SK-N-MC (cell line): ENCODE measurements at places on chromosomes 2 and 18.

GRCh38 chr18:12722731-12723130, 19.9 kb downstream of the PSMG2 start:
- no peak for DNase-seq

DNA sequence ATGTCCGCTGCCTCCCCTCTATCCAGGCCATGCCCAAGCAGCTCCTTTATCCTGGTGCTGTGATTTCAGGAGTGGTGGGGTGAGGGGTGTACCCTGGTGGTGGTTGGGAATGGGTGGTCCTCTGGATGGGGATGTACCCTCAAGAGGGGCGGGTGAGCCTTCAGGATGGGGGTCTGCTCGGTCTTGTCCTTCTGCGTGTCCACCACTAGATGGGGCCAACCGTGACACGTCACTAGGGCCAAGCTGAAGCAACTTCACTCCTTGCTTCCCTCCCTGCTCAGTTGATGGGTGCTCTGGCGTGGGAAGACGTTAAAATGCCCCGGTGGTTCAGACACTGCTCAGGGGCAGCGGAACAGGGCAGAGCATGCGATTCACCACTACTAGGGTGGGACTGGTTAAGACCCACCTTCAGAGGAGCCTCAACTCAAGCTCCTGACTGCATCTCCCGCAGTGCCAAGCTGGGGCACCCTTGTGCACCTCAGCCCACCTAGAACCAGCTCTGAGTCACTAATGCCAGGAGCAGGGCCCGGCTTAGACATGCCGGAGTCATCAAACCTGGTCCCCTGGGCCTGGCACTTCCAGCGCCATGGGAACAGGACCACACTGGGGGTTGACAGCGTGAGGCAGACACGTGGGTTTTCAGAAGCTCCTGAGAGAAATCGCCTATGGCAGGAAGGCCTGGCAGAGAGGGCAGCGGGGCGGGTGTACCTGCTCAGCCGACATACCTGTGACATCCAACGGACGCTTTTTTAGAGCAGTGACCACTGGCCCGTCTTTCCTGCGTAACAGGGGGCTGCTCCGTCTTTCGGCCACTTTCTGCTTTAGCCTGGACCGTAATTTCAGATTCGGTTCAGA, 256.7 kb downstream of the HDAC4 start:
- no peak for DNase-seq

DNA sequence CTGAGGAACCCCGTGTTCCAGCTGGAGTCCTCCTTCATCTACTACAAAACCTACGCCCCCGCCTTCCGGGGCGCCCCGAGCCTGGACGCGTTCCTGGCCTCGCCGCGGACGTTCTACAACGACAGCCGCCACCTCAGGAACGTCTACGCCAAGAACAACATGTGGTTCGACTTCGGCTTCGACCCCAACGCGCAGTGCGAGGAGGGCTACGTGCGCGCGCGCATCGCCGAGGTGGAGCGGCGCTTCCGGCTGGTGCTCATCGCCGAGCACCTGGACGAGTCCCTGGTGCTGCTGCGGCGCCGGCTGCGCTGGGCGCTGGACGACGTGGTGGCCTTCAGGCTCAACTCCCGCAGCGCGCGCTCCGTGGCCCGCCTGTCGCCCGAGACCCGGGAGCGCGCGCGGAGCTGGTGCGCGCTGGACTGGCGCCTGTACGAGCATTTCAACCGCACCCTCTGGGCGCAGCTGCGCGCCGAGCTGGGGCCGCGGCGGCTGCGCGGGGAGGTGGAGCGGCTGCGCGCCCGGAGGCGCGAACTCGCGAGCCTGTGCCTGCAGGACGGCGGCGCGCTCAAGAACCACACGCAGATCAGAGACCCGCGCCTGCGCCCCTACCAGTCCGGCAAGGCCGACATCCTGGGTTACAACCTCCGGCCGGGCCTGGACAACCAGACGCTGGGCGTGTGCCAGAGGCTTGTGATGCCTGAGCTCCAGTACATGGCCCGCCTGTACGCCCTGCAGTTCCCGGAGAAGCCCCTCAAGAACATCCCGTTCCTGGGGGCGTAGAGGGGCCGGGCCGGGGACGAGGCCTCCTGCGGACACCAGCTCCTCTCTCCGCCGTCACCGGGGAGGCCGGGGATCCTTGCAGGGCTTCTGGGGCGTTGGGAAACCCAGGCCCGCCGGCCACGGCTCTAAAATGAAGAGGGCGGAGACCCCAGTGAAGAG, 5.3 kb upstream of the NEU4 start:
- no peak for DNase-seq

DNA sequence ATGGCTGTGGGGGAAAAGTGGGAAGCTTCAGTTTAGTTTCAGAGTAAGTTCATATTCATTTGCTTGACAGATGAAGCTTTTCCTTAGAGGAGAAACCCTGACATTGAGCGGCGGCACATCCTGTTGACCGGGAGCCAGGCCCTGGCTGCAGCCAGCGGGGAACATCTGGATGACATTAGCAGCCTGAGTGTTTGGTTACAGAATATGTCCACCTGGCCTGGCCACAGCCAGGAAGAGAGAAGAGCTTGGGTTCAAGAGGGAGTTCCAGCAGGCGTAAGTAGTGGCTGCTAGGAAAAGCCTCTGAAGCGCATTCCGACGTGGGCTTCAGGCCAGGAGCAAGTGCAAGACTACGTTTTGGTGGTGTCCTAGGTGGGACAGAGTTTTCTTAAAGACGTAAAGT, 144.9 kb upstream of the MYCN start:
- no peak for DNase-seq

GRCh38 chr2:86223140-86223926, 24.1 kb downstream of the MRPL35 start:
- no peak for DNase-seq

- no peak for DNase-seq
Observed at GRCh38 chr2:170180031-170180566, 2.2 kb downstream of the MYO3B start.

GRCh38 chr2:20212459-20212870, 12.5 kb downstream of the SDC1 start:
- no peak for DNase-seq

DNA sequence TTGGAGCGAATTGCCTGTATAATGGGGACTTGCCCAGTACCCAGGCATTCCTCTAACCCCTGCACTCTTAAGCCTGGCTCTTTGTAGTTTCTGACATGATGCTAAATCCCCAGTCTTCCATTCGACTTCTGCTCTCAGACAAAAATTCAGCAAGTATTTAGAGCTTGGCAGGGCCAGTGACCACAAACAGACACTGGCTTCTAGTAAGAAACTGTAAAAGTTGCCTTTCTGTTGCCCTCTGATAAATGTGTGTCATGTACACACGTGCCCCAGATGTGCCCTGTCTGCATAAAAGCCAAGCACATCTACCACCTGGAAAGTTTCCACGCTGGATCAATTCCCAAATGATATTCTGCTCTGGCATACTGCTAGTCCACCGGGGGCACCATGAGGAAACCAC, 18.0 kb downstream of the PAX3 start:
- DNase-seq = no peak

DNA sequence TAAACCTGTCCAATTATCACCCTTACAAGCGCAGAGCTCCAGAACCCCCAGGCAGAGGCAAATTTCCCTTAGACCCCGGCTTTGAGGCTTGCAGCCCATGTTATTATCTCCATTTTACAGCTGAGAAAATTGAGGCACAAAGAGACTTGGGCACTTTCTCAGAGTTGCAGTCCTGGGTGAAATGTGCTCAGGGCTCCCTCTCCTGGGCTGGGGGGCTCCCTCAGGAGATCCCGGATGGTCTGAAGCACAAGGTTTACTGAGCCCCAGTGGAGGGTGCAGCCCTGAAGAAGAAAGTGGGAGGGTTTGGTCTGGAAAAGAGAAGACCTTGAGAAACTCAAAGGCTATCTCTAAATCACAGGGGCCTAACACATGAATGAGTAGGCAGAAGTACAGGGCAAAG, 156.6 kb downstream of the CYRIA start:
- DNase-seq = no peak

DNA sequence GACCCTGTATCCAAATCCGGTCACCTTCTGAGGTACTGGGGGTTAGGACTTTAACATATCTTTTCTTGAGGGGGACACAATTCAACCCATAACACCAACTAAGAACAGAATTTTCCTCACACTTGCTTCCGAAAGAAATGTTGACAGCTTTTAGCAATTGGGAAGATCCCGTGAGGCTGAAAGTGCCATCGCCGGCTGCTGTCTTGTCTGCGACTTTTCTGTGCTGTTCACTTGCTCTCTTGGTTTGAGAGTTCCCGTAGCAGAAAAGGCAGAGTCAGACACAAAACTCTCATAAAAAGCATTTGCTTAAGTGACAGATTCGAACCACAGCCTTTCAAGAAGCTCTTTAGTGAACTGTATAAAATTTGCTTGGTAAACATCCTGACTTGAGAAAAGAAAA, 253.4 kb downstream of the ARHGAP15 start:
- DNase-seq = no peak

GRCh38 chr18:73848656-73849055, 299.0 kb downstream of the FBXO15 start:
- no peak for DNase-seq

GRCh38 chr18:10055125-10055750, 141.4 kb downstream of the VAPA start:
- DNase-seq = no peak

- no peak for DNase-seq
Observed at GRCh38 chr2:69784228-69784627, 42.3 kb downstream of the ANXA4 start.

DNA sequence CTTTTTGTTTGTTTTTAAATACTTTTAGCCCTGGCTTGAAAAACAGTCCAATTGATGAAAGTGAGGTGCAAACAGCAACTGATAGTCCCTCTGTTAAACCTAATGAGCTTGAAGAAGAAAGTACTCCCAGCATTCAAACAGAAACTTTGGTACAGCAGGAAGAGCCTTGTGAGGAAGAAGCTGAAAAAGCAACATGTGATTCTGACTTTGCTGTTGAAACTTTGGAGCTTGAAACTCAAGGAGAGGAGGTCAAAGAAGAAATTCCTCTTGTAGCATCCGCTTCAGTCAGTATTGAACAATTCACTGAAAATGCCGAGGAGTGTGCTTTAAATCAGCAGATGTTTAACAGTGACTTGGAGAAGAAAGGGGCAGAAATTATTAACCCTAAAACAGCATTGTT, 30.6 kb upstream of the DYSF start:
- no peak for DNase-seq

DNA sequence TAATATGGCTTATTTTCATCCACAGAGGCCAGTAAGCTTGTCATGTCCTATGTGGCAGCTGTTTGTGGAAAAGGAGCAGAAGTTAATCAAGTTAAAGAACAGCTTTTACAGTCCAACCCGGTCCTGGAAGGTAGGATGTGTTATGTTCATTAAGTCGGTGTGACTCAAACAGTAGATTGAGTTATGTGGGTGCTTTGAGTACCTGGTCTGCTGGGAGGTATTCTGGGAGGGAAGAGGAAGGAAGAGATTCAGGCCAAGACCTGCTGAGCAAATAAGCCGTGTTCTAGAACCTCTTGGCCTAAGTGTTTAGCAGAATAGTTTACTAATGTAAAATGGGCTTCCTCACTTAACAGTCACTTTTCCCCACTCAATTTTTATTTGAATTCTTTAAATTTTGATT, 96.2 kb downstream of the MYO1B start:
- DNase-seq = no peak

DNA sequence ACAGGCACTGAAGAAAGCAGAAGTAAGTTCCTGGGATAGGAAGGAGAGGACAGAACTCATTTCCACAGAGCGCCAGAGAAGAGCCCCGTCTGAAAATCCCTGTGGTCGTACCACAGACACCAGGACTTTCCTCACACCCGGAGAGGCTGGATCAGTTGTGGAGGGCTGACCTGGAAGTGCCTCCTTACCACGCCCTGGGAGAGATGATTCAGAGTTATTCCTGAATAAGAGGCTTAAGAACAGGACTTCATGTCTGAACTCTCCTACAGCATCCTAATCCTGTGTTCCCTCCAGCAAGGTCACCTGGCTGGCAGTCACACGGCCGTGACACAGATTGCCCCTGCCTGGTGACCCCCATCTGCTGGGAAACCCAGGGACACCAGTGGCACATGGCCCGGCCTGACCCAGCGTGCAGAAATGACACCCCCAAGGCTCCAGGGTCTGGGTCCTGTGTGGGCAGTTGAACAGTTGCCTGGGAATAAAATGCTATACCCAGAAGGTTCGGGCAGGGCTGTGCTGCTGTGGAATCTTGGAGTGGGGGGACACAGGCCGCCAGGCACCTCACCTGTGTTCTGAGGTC, 105.9 kb downstream of the PXDN start:
- DNase-seq = no peak

DNA sequence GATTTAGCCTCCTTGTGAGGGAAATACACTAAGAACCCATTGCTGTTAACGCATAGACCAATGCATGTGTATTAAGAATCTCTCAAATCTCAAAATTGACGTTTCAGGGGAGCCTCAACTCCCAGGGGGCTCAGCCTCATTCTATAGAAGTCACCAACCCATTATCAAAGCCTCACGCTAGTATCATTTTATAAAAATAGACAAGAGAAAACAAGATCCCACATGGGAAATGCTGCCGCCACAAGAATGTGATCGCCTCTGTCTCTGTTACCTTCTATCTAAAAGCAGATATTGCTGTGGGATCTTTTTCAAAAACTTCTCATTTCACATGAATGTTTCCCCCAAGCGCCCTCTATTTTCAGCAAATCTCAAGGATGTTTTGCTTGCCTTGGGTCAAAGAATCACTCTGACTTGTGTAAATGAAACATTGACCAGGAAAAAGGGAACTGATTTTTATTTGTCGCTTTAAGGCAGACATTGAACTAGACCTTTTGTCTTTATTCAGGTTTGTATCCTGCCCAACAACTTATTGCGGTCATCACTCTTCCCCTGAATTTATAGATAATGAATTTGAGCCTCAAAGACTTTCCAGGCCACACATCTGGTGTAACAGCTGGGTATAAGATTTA, 679.0 kb upstream of the ID2 start:
- DNase-seq = peak; percentile 16

GRCh38 chr2:171086352-171087290, 74.1 kb downstream of the TLK1 start:
- peak; percentile 24 for DNase-seq

GRCh38 chr2:28544405-28544921, 48.6 kb downstream of the PLB1 start:
- no peak for DNase-seq

DNA sequence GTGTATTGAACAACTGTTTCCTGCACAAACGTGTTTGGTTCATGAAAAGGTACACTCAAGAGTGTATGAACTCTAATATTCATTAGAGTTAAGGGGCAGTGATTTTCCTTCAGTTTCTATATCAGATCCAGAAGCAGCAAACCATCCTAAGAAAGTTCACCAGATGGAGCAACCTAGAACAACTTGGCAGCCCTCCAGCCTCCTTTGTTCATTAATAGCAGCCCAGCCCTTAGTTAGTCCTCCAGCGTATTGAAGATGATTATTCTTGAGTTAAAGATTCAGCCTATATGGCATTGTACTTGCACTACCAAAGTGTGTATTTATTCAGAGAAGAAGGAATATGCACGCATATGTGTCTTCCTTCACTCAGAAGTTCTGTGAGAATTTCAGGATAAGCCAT, 365.5 kb downstream of the SETBP1 start:
- no peak for DNase-seq

- no peak for DNase-seq
Observed at GRCh38 chr2:20113004-20113796, 61.8 kb upstream of the LAPTM4A start.

DNA sequence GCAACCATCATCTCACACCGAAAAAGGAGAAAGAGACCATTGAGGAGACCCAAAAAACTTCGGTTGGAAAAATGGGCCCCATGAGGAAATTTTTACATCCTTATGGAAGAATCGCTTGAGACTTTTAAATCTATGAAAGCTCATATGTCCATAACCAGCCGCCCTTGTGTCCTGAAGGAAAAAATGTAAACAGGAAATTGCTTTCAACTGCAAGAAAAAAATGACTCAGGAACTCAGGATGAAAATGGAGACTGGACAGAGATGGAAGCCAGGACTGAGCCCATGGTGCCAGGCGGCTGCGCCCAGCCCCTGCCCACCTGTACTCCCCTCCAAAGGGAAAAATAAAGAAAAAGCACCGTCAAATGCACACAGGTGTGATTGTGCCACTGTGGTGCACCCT, 81.5 kb upstream of the SLC66A3 start:
- no peak for DNase-seq
